ENCODE measurements at places on chromosomes 2 and 18.
A peak's percentile ranks its signal among the peaks of the same experiment; 100 is the strongest.

GRCh38 chr18:13577091-13577697 is 149.2 kb downstream of the FAM210A start:
- DNase-seq = no peak

GRCh38 chr18:77087393-77088141 is 45.0 kb downstream of the MBP start:
- no peak for DNase-seq

DNA sequence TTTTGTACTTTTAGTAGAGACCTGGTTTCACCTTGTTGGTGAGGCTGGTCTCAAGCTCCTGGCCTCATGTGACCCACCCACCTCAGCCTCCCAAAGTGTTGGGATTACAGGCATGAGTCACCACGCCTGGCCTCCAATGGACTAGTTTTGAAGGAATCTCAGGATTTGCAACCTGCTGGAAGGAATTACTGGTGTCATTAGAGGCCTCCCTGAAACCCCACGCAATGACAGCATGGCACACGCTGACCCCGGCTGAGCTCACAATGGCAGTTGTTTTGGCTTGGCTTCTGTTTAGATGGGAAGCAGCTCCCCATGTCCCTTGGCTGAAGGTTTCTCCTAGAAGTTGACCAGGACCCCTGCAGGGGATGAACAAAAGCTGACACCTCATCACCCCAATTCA is 23.1 kb upstream of the COPS8 start:
- no peak for DNase-seq

DNA sequence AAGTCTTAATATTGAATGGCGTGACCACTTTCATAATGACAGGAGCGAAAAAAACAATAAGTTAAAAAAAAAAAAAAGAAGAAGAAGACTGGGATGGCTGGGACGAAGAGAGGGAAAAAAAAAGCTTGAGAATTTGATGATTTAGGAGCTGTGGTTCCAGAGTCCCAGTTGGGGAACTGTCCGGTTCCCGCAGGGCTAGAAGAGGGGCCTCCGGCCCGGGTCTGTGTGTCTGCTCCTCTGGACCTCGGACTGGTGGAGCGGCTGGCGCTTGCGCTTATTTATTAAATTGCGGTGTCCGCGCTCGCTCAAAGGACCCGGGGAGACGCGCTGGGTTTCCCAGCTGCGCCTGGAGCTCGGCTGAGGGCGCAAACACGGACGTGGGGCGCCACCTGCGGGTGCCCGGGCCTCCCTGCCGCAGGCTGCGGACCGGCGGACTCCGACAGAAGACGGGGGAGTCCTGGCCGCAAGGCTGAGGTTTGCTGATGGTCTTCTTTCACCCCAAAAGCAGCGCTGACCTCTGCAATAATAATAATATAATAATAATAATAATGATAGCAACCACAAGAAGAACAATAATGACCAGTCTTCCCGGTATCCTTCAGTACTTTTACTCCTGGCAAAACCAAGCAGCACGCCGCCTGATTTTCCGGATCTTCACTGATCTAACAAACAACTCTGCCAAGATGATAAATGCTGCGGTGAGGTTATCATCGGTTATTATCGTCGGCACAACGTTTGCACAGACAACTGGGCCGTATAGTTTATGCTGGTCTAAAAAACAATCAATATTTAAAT is at the start of gene CBLN2:
Gene CBLN2, minus strand, starts transcription at position 251 of the 795 bp plus-strand sequence. CDS start 2,182 bp downstream, outside the sequence.
- no peak for DNase-seq

- no peak for DNase-seq
Observed at GRCh38 chr2:206225435-206226232, 48.8 kb upstream of the ZDBF2 start.

- DNase-seq = no peak
Observed at GRCh38 chr2:72153026-72153791, 5.5 kb upstream of the CYP26B1 start.

- no peak for DNase-seq
Observed at GRCh38 chr2:238505119-238505891, 78.6 kb downstream of the ASB1 start.

DNA sequence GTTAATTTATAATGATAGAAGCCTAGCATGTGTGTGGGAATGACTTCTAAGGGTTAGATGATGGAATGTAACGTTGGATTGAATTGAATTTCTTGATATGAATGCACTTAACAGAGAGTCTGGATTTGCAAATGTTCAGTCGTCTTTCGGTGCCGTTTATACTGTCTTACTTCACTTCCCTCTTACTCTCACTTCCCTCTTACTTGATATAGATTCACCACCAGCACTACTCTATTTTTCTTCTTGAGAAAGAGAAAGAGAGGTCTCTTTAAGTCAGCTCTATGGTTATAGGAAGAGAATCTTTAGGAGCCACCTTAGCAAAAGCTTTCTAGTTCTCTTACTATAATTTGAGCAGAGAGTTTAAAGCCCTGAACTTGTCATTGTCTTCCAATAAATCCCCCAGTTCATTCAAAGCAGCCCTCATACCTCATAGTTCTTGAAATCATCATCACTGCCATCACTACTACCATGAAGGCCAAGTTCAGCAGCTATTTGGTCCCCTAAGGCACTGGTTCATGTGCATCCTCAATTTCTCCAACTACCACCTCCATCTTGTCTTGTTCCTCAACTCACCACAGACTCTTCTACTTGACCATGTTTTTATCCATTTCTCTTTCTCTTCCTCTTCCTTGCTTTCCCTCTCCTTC is 501.7 kb upstream of the TCF4 start:
- DNase-seq = no peak

GRCh38 chr18:58320907-58321561 is 277.0 kb downstream of the NEDD4L start:
- DNase-seq = no peak

DNA sequence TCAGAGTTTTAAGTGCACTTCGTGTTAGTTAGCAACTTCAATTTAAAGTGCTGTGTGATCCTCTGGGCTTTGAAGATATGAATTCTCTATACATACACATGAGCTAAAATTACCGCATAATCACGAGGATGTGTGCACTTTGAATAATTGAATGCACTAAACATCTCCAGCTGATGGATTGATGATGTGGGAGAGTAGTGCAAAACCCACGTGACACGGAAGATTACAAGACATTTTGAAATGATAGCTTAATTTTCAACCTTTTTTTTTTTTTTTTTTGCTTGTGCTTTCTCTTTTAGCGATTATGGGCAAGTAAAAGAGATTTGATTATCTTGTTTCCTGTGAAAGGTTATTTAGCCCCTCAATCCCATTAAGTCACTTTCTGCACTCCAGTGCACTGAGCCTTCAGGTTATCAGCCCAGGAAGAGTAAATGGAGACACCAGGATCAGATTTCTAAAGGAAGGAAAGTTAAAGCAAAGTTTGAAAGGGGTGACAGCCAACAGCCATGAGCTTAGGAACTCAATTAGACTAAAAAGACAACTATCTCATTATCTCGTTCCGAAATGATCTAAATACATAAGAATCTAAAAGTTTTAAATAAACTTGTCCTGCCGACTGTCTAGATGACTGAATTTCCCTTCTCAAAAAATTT is 81.6 kb downstream of the CDK15 start:
- no peak for DNase-seq

GRCh38 chr2:207437524-207438143 is 92.1 kb upstream of the CREB1 start:
- no peak for DNase-seq

GRCh38 chr18:56888978-56889377 is 237.8 kb downstream of the WDR7 start:
- no peak for DNase-seq

- no peak for DNase-seq
Observed at GRCh38 chr2:237873897-237874551, 14.6 kb downstream of the RAMP1 start.

DNA sequence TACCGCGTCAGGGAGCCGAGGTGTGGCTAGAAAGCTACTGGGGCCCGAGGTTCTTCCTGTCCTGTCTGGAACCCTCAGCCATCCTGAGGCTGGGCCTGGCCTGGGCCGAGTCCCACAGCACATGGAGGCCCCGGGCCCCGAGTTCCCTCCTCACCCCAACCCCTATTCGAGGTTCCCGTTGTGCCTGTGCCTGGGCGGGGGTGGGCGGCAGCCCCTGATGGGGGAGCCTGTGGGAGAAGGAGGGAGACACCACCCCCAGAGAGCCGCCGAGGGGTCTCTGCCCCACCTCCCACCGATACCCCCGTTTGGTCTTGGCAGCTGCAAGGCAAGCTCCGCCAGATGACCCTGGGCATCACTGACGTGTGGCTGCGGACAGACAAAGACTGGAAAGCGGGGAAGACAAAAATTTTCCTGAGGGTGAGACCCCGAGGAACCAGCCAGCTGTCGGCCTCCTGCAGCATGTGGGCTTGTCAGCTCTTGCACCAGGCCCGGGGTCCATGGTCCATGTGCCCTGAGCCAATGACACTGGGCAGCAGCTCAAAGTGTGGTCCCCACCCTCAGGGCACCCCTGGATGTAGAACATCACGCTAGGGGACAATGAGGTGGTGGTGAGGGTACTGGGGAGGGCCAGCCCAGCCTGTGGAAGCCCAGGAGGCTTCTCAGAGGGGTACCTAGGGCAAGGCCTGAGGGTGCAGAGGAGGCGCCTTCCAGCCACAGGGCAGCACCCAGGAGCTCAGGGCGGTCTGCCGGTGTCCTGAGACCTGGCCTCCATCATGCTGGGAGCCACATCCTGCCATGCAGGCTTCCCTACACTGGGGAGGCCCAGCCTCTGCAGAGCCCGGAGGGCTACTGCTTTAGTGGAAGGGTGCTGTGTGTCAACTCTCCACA is 52.5 kb upstream of the GPR17 start:
- no peak for DNase-seq

DNA sequence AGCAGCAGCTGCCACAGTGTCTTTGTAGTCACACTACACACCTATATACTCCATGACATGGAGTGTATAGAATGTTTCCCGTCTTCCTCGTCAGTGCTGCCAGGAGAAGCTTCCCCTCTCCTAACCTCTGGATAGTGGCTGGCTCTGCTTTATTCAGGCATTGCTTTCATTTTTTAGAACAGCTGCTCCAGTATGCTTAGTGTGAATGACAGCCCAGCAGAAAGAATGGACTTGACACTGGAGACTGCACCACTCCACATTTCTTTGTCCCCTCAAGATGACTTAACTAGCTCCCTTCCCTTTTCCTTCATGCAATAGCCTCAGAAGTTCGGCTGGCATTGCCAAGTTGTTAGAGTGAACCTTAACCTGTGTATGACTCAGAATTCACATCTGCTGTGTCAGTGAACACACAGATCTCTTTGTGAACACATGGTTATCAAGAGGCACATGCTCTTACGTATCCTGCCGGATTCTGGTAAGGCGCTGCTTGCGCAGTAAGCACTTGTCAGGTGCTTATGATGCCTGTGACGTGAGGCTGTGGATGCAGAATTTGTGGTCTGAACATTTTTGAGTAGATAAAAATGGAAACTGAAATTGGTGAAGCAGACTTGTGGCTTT is 73.9 kb downstream of the NEDD4L start:
- DNase-seq = peak; percentile 75

- DNase-seq = no peak
Observed at GRCh38 chr2:203534621-203535077, 452 bp downstream of the RAPH1 start.

- DNase-seq = no peak
Observed at GRCh38 chr2:198383392-198383791, 579.0 kb downstream of the PLCL1 start.

DNA sequence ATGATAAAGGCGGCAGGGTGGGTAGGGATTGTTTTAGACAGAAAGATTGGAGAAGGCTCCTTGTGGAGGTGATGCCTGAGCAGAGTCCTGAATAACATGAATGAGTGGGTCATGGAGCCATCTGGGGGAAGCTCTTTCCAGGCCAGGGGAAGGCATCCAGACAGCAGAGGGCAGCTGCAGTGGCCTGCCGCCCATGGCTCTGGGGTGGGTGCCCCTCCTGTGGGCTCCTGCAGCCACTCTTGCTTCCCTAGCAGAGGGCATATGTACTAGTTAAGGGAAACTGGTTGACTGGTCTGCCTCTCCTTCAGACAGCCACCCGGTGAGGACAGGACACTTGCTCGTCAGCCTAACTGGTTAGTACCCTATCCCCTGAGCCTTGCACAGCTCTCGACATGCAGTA is 46.5 kb upstream of the SLC1A4 start:
- DNase-seq = no peak

- no peak for DNase-seq
Observed at GRCh38 chr2:64932371-64933216, 56.6 kb upstream of the SLC1A4 start.

DNA sequence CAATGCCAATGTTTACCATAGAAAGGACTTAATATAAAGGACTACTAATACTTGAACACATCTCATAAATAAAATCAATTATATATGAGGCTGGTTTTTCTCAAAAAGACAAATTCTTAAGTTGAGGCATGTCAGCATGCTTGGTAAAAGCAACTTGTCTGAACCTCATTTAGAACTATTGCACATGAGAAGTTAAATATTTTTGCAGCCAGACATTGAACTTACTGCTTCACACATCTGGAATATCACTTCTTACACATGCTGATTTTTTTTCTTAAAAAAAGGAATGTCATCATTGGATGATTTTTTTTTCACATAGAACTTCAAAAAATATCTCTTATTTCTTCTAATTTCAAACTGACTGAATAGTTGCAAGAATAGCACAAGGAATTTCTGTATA is 609.0 kb downstream of the EPHA4 start:
- DNase-seq = no peak

GRCh38 chr2:20291106-20291564 is 59.5 kb downstream of the PUM2 start:
- no peak for DNase-seq

GRCh38 chr2:236993-237539 is 26.8 kb downstream of the SH3YL1 start:
- no peak for DNase-seq

DNA sequence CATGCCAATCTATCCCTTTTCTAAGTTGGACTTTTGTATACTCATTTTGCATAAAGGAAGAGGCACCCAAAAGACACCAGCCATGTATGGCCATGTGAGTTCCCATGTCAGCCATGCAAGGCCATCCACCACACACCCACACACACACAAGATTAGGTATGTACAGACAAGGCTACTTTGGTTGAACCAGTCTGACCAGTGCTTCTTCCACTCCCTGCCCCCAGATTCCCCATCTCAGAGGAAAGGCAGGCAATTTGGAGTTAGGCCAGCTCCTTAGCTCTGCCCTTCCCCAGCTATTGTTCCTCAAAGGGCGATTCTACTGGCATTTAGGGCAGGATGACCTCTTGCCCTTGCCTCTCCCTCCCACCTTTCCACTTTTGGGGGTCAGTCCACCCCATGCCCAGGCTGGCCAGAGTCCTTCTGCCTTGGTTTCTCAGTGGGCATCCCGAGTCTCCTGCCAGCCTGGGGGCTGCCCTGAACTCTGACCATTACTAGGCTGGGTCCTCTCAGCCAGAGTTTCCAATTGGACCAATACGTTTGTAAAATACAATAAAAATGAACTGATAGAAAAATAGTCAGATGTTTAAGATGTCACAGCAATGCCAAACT is 101.1 kb downstream of the ZBTB7C start:
- no peak for DNase-seq

- peak; percentile 17 for DNase-seq
Observed at GRCh38 chr2:28997847-28998735, 17.0 kb downstream of the TOGARAM2 start.

- no peak for DNase-seq
Observed at GRCh38 chr18:41543815-41544214, 411.2 kb upstream of the PIK3C3 start.

GRCh38 chr2:159774370-159774990 is 23.5 kb downstream of the CD302 start:
- DNase-seq = no peak

GRCh38 chr2:95392730-95393455 is 9.6 kb upstream of the FAHD2A start:
- DNase-seq = no peak

- DNase-seq = no peak
Observed at GRCh38 chr2:176110415-176111308, 3.6 kb downstream of the HOXD11 start.

GRCh38 chr18:39208729-39209128 is 1643.1 kb upstream of the CELF4 start:
- no peak for DNase-seq
